ENCODE measurements at places on chromosomes 3 and 15.
A peak's percentile ranks its signal among the peaks of the same experiment; 100 is the strongest.

DNA sequence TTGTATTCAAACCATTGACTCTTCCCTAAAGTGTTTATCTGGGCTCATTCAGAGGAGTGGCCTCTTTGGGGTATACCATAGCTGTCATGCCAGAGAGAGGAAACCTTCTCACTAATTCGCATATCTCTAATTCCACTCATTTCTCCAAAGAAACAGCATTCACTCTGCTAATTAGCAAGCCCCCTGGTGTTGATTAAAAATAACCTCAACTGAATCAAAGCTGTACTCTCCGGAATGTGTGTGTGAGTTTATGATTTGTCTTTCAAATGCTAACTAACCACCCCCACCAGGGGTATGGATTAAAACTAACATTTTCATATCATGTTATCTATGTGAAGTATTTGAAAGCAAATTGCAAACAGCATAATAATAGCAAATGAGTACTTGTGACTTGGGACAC lies 45.5 kb downstream of the PAQR5 start:
- no peak for DNase-seq

GRCh38 chr15:89171136-89172072 lies 50.0 kb downstream of the RLBP1 start:
- DNase-seq, result no peak

GRCh38 chr3:157467200-157467599 lies 30.6 kb downstream of the PTX3 start:
- no peak for DNase-seq

GRCh38 chr3:17508180-17508752 lies 234.2 kb downstream of the TBC1D5 start:
- no peak for DNase-seq

- DNase-seq, result no peak
These were observed 140.8 kb downstream of the DIPK2A start for GRCh38 chr3:144112437-144112836.

GRCh38 chr3:183437666-183438564 lies 9.5 kb upstream of the MCF2L2 start:
- no peak for DNase-seq

DNA sequence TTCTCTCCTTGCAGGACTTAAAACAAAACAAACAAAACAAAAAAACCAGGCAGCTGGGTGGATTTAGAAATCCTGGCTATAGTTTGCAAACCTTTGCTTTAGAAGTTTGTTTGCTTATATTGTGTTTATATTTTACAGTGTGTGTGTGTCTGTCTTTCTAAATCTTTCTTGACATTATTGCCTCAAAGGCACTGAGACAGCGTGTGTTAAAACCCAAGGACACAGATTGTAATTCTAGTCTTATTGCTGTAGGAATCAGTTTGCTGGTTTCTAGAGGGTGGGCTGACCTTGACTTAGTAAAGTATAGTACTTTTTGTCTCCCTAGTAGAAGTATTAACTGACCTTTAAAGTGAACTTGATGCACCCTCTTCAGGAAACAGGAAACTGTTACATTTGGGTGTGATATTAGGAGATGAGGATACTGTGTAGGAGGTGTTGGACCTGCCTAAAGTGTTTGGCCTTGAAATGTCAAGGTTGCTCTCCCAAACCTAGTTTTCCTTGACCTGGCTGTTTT lies 71.0 kb downstream of the TCF12 start:
- no peak for DNase-seq

- no peak for DNase-seq
These were observed 30.4 kb downstream of the LSM3 start for GRCh38 chr3:14208977-14209394.

GRCh38 chr3:73072634-73073033 lies 11.2 kb downstream of the EBLN2 start:
- DNase-seq, result peak; percentile 12

- no peak for DNase-seq
These were observed 283.1 kb upstream of the ATP10A start for GRCh38 chr15:26146202-26146601.

GRCh38 chr3:184325715-184326369 lies 11.4 kb downstream of the EIF4G1 start:
- DNase-seq, result no peak

- no peak for DNase-seq
These were observed 74.6 kb downstream of the PRICKLE2 start for GRCh38 chr3:64150623-64151207.

DNA sequence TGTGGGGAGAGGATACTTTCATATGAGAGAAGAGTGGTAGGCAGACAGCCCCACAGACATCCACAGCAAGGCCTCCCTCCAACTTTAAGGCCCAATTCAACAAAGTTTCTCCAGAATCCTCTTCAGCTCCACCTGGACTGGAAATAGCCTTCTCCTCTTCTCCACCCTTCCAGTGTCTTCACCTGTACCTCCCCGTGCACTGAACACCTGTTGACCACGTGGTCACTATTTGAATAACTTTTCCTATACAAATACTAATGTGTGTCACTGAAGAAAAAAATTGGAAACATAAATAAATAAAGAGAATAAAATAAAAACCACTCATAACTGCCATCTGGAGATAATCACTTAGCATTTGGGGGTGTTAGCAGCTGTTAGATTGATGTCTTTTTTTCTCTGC lies 52.9 kb downstream of the CCNL1 start:
- no peak for DNase-seq

DNA sequence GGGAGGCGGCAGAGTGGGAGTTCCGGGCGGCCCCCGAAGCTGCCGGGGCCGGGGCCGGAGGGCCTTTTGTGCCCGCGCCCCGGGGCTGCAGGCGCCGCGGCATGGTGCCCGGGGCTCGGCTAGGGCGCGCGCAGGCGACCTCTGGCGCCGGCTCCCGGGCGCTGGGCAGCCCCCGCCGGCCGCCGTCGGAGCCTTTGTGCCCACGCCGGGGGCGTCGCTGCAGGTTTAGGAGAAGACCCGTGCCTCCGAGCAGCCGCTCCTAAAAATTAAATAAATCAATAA lies 299 bp downstream of the PAQR9 start:
- DNase-seq, result no peak

DNA sequence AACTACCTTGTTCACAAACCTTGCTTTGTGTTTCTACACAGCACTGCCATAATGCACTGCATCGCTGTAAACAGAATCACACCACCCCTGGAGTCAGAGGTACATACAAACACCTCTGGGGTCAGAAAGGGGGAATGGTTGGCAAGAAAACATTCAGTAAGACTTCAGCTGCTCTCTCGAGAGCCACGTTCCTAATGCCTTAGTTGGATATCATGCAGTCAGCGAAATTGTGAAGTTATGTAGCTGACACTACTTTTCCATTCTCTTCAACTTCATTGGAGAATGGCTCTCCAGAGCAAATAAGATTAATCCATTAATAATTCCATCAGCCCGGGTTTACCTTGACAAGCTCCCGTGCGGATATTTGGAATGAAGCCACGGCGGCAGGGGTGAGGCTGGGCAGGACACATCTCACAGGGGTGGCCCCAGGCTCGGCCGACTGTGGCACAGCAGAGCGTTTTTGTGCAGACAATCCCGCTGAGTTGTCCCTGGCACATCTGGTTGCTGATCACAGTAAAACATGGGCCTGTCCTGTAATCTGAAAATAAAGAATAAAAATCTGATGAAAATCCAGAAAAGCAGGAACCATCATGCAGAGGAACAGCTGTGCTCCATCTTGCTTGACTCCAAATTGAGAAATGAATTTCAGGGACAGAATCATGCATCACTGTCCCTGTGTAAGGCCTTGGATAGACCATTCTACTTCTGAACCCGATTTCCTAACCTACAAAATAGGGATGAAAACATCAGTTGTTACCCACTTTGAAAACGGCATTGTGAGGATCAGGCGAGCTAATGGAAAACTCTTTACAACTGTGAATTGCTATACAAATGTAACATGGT lies 108.0 kb downstream of the FBN1 start:
- DNase-seq, result no peak

DNA sequence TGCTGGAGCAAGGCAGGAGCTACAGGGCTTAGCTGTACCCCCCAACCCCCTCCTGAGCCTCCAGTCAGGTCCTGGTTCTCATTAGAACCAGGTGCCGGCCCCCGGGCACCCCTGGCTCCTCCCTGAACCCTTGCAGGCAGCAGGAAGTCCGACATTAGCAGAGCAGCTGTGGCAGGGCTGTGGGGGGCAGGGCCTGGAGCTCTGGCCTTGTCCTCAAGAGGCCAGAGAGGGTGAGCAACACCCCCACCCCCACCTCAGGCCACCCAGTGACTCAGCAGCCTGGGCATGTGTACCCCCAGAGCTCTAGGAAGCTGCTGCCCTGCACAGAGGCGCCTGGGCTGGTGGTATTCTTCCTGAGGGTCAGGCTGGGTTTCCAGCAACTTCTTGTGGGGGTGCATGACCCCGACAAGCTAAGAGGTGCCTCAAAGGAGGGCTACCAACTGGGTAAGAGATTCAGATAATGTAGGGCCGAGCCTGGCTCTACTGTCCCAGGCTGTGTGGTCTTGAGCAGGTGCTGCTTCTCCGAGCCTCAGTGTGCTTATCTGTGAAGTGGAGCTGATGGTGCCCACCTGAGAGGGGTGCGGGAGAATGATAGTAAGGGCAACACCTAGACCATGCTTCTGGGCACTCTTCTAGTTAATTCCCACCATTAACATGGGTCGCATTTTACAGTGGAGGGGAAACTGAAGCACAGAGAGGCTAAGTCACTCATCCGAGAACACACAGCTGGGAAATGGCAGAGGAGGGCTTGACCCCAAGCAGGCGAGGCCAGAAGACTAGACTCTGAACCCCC lies 16.0 kb downstream of the H1-8 start:
- DNase-seq, result no peak

DNA sequence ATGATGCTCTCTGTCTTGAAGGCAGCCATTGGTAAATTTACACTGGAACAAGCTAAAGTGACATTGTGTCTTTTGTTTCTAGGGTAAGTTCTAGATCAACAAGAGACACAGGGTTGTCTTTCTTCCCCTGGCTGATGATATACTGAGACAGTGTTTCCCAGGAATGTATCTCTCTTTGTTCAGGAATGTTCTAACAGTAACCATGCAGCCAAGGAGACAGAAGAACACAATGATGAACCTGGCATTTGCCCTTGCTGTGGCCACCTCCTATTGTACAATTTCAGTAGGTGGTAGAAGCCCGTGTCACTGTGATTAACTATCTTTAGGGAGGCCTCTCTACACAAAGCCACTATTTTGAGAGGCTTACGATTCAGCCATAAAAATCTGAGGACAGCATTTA lies 130.7 kb downstream of the LRTM1 start:
- no peak for DNase-seq

DNA sequence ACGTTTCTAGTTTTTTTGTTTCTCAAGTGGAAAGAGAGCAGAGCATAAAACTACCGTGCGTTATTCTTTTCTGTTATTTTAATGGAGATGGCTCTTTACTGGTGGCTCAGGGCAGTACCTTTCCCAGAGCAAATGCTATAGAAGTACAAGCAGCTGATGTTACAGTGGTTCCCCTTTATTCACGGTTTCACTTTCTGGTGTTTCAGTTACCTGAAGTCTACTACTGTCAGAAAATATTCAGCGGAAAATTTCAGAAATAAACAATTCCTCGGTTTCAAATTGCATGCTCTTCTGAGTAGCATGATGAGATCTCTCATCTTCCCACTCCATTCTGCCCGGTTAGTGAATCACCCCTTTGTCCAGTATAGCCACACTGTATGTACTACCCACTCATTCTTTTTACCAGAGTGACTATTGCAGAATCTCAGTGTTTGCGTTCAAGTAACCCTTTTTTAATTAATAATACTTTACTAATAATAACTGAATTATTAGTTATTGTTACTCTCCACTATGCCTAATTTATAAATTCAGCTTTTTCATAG lies 597.5 kb upstream of the ROBO2 start:
- DNase-seq, result no peak

DNA sequence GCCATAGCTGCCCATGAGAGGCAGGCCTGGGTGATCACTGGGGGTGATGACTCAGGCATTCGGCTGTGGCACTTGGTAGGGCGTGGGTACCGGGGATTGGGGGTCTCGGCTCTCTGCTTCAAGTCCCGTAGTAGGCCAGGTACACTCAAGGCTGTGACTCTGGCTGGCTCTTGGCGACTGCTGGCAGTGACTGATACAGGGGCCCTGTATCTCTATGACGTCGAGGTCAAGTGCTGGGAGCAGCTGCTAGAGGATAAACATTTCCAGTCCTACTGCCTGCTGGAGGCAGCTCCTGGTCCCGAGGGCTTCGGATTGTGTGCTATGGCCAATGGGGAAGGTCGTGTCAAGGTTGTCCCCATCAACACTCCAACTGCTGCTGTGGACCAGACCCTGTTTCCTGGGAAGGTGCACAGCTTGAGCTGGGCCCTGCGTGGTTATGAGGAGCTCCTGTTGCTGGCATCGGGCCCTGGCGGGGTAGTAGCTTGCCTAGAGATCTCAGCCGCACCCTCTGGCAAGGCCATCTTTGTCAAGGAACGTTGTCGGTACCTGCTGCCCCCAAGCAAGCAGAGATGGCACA lies 5.3 kb downstream of the WDR6 start:
- no peak for DNase-seq

All from bone marrow (tissue), 2 donors.